GM23248 (cell line): ENCODE measurements at places on chromosomes 4 and X. TPM values are rescaled to one million over a fixed set of nuclear protein-coding genes. Genes with fewer than 3 reads are reported as not detected.

DNA sequence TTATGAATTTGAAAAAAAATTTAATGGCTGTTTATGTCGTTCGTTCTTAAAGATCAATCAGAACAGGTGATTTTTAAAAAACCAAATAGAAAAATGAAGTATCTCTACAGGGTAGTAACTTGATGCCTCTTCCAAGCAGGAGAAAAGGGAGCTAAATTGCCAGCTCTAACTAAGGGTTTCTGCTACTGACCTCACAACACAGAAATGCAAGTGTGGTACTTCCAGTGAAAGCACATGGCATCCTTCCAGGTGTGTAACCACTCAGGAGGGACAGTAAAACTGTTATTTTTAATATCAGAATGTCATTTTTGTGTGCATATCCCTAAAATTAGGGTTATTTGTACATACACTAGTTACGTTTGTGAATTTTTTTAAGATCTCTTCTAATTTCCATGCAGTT is 116.8 kb upstream of the ZCCHC13 start:
- no peak overlapping the region for H3K27ac ChIP-seq
- H3K27me3 ChIP-seq, result no peaks in the 10 kb centered on the region
- no peaks in the 10 kb centered on the region for H3K36me3 ChIP-seq
- DNase-seq, result peak; percentile 5

DNA sequence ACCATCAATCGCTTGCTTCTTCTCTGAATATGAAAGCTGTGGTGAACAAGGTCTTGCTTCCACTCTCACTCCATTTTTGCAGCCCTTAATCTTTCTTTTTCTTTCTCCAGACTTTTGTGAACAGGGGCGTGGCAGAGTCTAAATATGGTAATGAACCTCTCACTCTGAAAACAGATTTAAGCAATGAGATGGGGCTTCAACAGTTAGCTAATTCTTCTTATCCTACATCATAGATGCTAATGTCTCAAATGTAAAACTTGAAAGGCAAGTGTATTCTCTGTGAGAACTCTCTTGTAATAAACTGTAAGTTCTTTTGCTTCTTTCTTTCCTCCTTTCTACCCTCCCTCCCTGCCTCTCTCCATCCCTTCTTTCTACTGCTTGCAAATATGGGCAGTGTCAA is 106.5 kb upstream of the ANK2 start:
- no peaks in the 10 kb centered on the region for H3K27me3 ChIP-seq
- no peaks in the 10 kb centered on the region for H3K4me1 ChIP-seq
- H3K27ac ChIP-seq, result no peak overlapping the region
- DNase-seq, result no peak

DNA sequence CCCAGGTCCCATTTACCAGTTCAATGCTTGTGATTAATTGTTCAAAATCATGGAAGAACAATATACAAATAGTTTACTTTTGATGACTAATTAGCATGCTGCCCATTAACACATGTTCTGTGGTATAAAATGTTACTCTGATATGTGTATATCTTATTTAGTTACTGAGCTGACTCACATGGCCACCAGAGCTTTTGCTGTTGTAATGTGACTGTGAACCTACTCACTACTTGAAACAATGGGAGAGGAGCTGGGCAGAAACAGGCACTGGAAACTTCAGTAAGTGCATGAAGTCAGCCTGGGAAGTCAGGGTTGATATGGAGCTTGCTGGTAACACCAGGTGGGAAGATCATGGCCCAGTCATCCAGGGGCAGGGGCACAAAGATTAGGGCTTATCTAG is 72.7 kb upstream of the MAD2L1 start:
- H3K4me3 ChIP-seq, result no peak overlapping the region
- H3K4me1 ChIP-seq, result no peaks in the 10 kb centered on the region
- H3K27me3 ChIP-seq, result no peaks in the 10 kb centered on the region
- DNase-seq, result peak; percentile 10
- no peaks in the 10 kb centered on the region for H3K36me3 ChIP-seq

DNA sequence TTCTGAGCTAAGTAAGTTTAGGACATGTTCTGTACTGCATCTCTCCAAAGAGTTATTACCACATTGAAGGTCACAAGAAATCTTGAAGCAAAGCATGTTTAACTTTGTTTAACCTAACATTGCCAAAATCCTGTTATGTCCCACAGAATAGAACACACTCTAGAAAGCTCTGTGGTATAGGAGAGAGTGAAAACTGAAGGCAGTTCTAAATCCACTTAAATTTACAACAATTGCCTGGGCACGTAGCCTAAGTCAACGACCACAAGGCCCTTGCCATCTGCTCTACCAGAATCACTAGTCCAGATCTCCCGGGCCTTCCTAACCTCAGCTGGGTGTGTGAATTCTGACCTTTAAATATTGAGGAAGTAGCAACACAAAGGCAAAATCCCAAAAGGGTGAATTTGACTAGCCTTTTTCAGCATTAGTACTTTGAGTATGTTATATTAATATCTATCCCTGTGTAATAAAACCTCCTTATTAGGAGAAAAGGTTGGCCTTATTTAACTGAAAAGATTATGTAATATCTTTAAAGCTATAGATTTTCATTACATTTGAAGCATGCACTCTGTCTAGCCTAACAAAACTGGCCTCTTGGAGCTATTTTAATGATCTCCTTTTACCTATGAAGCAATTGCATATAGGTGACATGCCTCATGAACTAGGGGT is 4.5 kb upstream of the MAML3 start:
- H3K27me3 ChIP-seq, result no peaks in the 10 kb centered on the region
- DNase-seq, result no peak
- peaks cover 11% of the 10 kb centered on the region for H3K4me1 ChIP-seq
- H3K27ac ChIP-seq, result no peak overlapping the region
- H3K4me3 ChIP-seq, result no peak overlapping the region

DNA sequence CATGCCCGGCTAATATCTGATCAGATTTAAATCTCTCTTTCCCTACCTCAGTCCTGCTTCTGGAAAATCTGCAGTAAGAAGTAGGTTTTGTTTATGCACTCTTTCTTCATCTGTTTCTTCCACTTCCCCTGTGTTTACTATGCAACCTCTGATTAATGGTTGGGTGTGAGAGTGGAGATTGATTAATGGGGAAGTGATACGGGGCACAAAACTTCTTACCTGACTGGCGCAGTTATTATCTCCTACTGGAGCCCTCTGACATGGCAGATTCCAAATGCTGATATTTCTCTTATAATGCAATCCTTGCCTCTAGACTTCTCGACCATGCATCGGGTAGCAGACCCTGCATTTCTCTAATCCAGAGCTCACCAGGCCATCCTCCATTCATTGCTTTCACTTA is 60.2 kb upstream of the HPGD start:
- no peak for DNase-seq
- H3K4me1 ChIP-seq, result peaks cover 22% of the 10 kb centered on the region
- no peak overlapping the region for H3K4me3 ChIP-seq

GRCh38 chr4:136424052-136424451 is 1108.2 kb downstream of the PCDH18 start:
- no peaks in the 10 kb centered on the region for H3K36me3 ChIP-seq
- DNase-seq, result no peak
- no peaks in the 10 kb centered on the region for H3K27me3 ChIP-seq
- no peak overlapping the region for H3K4me3 ChIP-seq
- H3K27ac ChIP-seq, result no peak overlapping the region
- no peaks in the 10 kb centered on the region for H3K4me1 ChIP-seq

DNA sequence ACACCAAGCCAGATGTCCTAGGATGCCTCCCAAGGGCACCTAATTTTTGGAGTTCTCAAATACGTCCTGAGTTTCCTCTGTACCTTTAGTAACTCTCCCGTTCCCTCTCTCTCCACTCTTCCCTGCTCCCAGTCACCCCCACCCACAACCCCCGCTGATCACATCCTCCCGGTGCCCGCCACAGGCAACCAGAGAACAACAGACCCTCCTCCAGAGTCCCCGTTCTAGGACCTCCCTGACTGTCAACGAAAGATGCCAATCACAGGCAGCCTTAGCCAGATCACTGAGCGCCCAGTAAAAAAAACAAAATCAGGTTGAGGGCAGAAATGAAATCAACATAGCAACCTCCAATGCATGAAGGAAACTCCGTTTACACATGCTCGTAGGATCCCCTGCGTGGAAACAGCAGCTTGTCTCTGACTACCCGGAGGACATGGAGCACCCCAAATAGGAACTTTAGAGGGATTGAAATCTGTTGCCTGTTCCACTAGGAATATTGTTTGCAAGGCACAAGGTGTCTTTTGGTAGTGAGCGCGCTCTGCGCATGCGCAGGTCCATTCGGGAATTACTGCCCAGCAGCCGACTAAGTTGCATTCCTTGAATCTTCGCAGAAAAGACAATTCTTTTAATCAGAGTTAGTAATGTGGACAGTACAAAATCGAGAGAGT is at the start of gene GABRB1:
Gene GABRB1 (plus strand): TSS at position 557 of the 668 bp plus-strand sequence.
- no peaks in the 10 kb centered on the region for H3K4me1 ChIP-seq
- H3K4me3 ChIP-seq, result peak within 1 kb of the TSS; percentile 48
- peak; percentile 39 for DNase-seq
- peaks cover 14% of the 10 kb centered on the region; the same call in 1 of the 2 replicates for H3K27me3 ChIP-seq
- H3K27ac ChIP-seq, result no peak within 1 kb of the TSS

DNA sequence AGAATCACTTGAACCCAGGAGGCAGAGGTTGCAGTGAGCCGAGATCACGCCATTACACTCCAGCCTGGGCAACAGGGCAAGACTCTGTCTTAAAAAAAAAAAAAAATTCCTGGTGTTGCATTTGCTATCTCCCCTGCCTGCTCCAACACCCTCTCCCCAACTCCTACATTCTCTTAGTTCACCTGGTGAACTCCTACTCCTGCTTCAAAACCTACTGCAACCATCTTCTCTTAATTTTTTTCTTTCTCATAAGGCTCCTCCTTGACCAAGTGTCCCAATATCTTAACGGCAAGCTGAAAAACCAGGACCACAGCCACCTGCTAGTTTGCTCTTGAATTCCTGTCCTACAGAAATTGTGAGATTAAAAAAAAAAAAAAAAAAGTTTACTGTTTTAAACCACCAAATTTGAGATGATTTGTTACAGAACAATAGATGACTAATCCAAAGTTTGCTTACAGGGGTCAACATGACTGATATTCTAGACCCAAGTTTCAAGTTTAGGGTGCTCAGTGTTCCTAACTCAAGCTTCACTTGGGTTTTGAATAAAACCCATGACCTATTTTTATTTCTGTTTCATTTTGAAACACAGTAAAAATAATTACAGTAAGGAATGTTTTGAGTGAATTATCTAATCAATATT is 13.1 kb upstream of the ANXA5 start:
- DNase-seq, result no peak
- no peak overlapping the region for H3K4me3 ChIP-seq
- H3K27me3 ChIP-seq, result no peaks in the 10 kb centered on the region

GRCh38 chr4:169582203-169582602 is 30.2 kb downstream of the NEK1 start:
- no peak overlapping the region for H3K27ac ChIP-seq
- peaks cover 4% of the 10 kb centered on the region; the same call in 1 of the 2 replicates for H3K36me3 ChIP-seq
- no peak overlapping the region for H3K4me3 ChIP-seq
- no peaks in the 10 kb centered on the region for H3K27me3 ChIP-seq
- no peak for DNase-seq

Gene VEGFC
- total RNA-seq, result 41.6 and 56.3 TPM in 2 replicates

Gene NAP1L3
- total RNA-seq, result 11.0 and 13.0 TPM in 2 replicates
